Stimulated activated CD4-positive, alpha-beta T cell treated with anti-CD3 and anti-CD28 coated beads, Interleukin-1b, Interleukin-23, amount 100 ng/mL, for 48 hours (primary cell): ENCODE measurements at places on chromosomes 3 and 15.

DNA sequence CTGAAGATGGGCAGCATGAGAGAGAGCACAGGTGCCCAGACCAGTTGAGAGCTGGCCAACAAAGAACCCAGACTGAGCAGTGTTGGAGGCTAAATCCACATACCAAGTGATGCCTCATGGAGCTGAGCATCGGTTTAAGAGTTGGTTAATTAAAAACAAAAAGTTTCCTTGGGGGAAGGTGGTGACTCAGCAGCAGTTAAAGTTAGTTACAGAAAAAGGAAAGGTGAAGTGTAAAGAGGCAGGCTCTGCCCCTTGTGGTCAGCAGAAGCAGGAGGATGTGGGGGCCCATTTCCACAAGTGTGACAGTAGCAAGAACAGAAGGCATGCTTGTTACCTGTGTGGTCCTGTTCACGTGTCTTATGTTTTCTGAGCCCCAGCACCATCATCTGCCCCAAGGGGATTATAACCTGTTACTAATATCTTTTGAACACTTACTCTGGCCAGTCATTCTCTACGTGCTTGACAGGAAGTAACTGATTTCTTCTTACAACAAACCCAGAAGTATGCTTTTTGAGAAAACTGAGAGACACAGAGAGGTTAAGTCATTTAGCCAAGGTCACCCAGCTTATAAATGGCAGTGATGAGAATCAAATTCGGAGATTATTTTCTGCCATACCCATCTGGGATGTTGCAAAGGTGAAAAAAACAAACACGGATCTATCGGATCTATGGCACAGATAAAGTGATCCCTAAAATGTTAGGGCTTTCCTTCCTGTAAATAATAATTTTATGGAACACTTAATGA, 91.0 kb downstream of the EPHB1 start:
- DNase-seq: no peak

- DNase-seq: no peak
Observed at GRCh38 chr15:36925049-36925448, 175.3 kb downstream of the MEIS2 start.

- no peak for DNase-seq
Observed at GRCh38 chr3:169992781-169993180, 26.2 kb downstream of the SEC62 start.

GRCh38 chr15:29785642-29786041, 36.6 kb downstream of the TJP1 start:
- no peak for DNase-seq

DNA sequence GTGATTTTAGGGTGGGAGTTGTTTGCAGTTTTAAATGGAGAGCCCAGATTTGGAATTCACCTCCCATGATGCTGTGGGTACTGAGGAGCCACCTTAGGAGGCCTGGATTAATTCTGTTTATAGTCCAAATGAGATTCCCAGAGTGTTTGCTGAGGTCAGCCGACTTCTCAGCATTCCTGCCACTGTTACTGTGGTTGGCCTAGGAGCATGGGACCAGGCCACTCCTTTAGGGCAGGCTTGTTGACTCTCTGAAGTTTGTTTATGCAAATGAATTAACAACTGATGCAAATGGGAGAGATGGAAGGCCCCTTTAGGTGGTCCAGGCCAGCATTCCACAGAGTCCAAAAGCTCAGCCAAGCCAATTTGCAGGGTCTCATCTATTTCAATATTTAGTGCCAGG, 46.1 kb downstream of the CACNA2D3 start:
- no peak for DNase-seq

- no peak for DNase-seq
Observed at GRCh38 chr15:49989498-49989897, 129.5 kb downstream of the ATP8B4 start.

DNA sequence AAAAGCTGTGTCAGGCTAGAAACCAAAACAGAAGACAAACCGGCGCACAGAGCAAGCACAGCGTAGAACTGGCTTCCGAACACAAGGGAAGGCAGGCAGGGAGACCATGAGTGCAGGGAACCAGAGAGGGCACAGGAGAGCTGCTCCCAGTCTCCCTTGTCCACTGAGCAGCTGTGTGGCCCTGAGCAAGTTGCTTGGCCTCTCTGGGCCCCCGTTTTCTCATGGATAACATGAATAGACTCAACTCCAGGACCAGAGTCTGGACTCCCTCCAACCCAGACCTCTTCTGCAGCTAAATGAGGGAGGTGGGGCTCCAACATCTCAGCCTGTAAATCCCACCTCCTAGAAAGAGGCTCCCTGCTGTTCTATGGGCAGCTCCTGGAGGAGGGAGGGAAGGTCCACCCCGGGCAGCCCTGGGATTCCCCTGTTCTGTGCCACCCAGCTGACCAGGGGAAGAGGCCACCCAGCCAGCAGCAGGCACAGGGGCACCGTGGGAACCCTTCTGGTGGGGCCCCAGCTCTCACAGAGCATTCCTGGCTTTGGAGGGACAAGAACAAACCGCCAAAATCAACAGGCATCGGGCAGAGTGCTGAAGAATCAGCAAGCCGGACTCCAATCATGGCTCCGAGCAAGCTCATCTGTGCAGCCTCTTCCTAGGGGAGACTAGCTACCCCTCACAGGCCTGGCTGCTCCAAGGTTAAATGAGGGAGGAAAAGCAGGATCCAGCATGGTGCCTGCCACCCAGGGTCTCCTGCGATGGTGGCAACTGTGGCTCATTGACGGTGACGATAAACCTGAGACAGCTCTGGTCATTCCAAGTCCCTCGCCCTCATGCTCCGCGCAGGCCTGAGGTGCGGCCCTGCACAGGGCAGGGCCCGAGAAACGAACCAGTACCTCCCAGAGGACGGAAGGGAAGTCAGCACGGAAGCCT, 15.1 kb downstream of the XXYLT1 start:
- no peak for DNase-seq

- no peak for DNase-seq
Observed at GRCh38 chr3:56799251-56799882, 2.4 kb downstream of the ARHGEF3 start.

DNA sequence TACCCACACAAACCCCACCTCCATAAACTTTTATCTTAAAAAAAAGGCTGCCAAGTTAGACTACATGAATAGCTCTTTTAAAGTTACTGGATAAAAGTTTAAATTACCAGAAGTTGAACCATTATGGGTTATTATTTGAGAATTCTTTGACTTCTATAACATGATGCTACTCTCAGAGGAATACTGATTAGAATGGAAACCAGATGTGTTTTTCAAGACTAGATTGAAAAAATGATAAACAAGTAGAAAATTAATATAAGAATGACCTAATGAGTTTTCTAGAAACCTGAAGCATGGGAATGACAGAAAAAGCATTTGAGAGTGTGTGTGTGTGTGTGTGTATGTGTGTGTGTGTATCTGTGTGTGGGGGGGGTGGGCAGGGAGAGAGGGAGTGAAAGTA, 12.4 kb upstream of the FGF7 start:
- no peak for DNase-seq
